Dorsolateral prefrontal cortex (tissue), 122 donors: ENCODE measurements at places on chromosomes 11 and 22. TPM values are rescaled to one million over a fixed set of nuclear protein-coding genes. Genes with fewer than 3 reads are reported as not detected.

DNA sequence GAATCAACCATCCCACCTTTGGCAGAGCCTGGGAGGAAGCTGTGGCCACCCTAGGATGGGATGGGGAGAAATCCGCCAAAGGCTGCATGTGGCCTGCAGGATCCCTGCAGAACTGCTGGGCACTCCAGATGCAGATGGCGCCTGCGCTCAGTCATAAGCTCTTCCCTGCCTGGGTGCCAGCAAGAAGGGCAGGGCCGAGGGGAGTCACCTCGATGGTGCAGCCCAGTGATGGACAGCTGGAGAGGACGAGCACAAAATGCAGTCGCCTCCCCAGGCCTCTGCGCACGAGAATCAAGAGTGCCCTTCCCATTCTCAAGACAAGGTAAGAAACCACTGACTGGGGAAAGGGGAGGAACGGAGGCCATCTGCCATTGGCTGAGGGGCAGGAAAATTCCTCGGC is 693.6 kb downstream of the TBC1D22A start:
- no peak for DNase-seq

GRCh38 chr11:116714902-116715301 is 57.9 kb downstream of the BUD13 start:
- no peak for DNase-seq

- no peak for DNase-seq
These were observed 36.9 kb downstream of the TNKS1BP1 start for GRCh38 chr11:57287884-57288283.

PTPRCAP gene
- total RNA-seq = 2.1 TPM
